ENCODE measurements at places on chromosomes 5 and 9.
A peak's percentile ranks its signal among the peaks of the same experiment; 100 is the strongest.

GRCh38 chr5:163409384-163409783 is 28.0 kb upstream of the CCNG1 start:
- DNase-seq, result no peak

- DNase-seq, result peak; percentile 68
Observed at GRCh38 chr5:80754900-80755299, 100.1 kb upstream of the DHFR start.

GRCh38 chr9:133333011-133333410 is 3.0 kb downstream of the SURF6 start:
- DNase-seq, result no peak

- peak; percentile 44 for DNase-seq
Observed at GRCh38 chr9:137739371-137740309, 120.8 kb downstream of the EHMT1 start.

- no peak for DNase-seq
Observed at GRCh38 chr5:76836585-76836984, 13.2 kb upstream of the S100Z start.

DNA sequence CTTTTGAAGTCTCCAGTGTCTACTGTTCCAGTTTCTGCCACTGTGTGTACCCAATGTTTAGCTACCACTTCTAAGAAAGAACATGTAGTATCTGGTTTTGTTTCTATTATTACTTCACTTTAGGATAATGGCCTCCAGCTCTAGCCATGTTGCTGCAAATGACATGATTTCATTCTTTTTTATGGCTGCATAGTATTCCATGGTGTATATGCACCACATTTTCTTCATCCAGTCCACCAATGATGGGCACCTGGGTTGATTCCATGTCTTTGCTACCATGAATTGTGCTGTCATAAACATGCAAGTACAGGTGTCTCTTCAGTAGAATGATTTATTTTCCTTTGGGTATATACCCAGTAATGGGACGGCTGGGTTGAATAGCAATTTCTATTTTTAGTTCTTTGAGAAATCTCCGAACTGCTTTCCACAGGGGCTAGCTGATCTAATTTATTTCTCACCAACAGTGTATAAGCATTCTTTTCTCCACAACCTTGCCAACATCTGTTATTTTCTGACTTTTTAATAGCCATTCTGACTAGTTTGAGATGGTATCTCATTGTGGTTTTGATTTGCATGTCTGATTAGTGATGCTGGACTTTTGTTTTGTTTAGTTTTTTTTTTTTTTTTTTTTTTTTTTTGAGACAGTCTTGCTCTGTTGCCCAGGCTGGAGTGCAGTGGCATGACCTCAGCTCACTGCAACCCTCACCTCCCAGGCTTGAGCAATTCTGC is 68.9 kb downstream of the WDR41 start:
- DNase-seq, result no peak

GRCh38 chr9:13873203-13873602 is 440.7 kb downstream of the NFIB start:
- no peak for DNase-seq

DNA sequence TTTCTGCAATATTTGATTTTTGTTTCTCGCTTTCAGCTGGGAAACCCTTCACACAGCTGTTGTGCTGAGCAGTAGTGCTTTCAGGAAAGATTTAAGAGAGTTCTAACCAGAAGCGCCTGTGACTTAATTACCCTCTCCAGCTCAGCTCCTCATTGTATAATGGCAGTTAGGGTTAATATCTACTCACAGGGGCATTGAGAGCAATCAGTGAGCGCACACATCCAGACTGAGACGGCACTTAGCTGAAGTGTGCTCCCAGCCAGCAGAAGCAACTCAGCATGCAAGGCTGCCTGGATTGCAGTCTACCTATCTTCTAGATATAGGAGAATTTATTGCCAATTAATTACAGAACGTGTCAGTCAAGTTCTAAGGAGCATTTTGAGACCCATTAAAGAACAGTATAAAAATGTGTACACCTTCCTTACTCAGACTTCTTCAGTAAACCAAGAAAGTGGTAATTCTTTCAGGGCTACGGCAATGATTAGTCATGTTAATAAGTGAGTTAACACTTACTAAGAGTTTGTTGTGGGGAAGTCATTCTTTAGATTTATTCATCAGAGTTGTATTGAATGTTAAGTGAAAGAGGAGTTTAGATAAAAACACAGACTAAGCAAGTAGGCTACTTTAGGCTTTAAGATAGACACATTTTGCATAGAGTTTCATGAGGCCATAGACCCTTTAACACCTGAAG is 111.7 kb upstream of the PCAT7 start:
- DNase-seq, result no peak

DNA sequence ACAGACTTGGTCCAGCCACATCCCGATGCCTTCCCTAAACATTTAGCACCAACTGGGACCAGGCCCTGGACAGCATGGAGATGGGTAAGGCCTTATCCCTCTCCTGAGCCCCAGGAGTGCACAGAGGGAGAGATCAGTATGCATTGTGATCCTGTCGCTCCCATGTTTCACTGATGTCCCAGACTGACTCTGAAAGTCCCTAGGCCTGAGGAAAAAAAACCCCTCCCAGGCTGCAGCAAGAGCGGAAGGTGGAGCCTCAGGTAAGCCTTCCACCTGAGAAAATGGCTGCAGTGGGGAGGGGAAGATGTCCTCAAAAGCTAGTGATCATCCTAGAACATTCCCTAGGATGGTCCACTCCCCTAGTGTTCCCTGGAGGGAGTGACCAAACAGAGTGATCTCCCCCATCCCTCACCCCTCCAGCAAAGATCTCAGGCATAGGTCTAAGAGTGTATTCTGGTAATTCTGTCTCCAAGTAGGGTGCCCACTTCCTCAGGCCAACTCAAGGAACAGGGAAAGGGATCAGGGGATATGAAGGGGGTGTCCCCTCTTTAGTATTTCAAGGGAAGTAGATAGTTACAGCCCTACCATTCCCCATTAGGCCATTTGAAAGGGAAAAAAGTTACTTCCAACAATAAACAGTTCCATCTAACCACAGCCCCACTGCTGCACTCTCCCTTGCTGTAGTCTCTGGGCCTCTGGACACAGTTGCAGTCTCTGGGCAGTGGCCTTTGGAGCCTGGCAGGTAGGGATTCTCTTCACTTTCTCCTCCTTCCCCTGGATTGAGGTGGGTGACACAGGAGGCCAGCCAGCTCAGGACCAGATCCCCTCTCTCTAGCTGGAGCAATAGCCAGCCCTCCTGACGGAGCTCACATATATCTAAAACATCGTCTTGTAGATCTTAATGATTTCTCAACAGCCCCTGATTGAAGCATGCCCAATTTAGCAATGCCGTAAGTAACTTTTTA is 6.8 kb upstream of the CXXC5 start:
- DNase-seq, result no peak

Data from activated naive CD4-positive, alpha-beta T cell treated with anti-CD3 and anti-CD28 coated beads, Interleukin-2, amount 50 U/mL, for 72 hours (primary cell).